Activated CD8-positive, alpha-beta memory T cell treated with anti-CD3 and anti-CD28 coated beads for 1 hour (primary cell): ENCODE measurements at places on chromosomes 4 and X.

- DNase-seq: no peak
Observed at GRCh38 chr4:83510442-83510841, 25.5 kb upstream of the GPAT3 start.

DNA sequence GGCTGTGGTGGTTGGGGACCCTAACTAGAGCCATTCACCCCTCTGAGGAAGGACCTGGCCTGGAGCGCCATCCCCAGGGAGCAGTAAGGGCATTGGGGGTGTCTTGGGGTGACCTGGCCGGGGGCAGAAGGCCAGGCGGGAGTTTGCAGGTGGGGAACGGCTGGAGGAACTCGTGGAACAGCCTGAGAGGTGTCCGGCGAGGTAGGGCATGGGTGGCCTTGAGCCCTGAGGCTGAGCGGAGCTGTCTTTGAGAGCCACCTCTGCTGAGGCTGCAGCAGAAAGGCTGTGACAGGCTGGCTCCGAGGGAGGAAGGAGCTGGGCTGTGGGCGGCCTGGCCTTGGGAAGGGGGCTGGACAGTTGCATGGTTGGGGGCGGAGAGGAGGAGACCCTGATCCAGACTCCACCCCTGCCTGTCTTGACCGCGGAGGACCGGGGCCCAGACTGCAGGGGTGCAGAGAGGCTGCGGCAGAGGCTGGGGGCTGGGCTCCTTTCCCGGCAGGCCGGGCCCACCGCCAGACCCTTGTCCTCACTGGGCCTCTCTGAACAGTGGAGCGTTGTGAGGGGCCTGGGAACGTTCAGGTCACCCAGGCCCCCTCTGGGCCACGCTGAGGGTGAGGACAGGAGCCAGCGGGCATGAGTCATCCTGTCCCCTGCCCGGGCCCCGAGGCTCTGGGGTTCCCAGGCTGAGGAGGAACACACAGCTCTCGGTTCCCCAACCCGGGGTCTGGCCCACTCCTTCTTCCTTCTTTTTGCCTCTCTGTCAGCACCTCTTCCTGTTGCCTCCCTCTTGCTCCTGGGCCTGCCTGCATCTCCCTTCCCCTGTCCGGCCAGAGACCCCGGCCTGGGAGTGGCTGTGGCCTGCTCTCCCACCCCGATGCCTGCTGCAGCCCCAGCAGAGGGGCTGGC, 8.1 kb downstream of the SH3BP2 start:
- DNase-seq: no peak

- no peak for DNase-seq
Observed at GRCh38 chrX:134172588-134173259, 64.3 kb upstream of the CCDC160 start.

- DNase-seq: no peak
Observed at GRCh38 chr4:81472281-81473182, 825 bp upstream of the RASGEF1B start.
